ENCODE measurements at places on chromosomes 2 and 18.

DNA sequence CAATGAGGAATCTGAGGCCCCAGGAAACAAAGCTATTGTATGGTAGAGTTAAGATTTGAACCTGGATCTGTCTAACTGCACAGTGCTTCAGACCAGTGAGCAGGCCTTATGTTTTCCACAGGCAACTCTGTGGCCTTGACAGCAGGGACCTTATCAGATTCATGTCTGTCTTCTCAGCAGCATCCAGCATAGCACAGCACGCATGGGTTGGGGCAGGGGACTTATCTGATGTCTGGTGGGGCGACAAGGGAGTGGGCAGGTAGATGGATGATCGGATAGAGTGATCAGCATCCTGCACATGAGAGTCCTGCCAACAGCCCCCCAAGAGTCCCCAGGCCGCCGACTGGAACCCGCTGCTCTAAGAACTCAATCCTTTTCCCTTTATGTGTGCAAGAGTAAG lies 28.7 kb upstream of the KCNF1 start:
- no peaks in the 10 kb centered on the region for H3K27me3 ChIP-seq
- DNase-seq = peak; percentile 34
- H3K4me3 ChIP-seq = no peak overlapping the region
- peaks cover 31% of the 10 kb centered on the region for H3K4me1 ChIP-seq
- H3K36me3 ChIP-seq = no peaks in the 10 kb centered on the region

- no peaks in the 10 kb centered on the region for H3K36me3 ChIP-seq
- H3K27ac ChIP-seq = peak overlapping the region; percentile 21
- no peak overlapping the region for H3K4me3 ChIP-seq
- peak; percentile 38 for DNase-seq
- no peaks in the 10 kb centered on the region for H3K27me3 ChIP-seq
- peaks cover 5% of the 10 kb centered on the region for H3K4me1 ChIP-seq
These were observed 44.8 kb downstream of the RRM2 start for GRCh38 chr2:10167316-10167715.

- no peak overlapping the region for H3K27ac ChIP-seq
- no peak overlapping the region for H3K4me3 ChIP-seq
- H3K36me3 ChIP-seq = no peaks in the 10 kb centered on the region
These were observed 290.0 kb upstream of the CXCR4 start for GRCh38 chr2:136407952-136408318.

- no peak overlapping the region for H3K27ac ChIP-seq
- H3K36me3 ChIP-seq = no peaks in the 10 kb centered on the region
- no peaks in the 10 kb centered on the region for H3K4me1 ChIP-seq
- no peak for DNase-seq
- no peak overlapping the region for H3K4me3 ChIP-seq
- no peaks in the 10 kb centered on the region for H3K27me3 ChIP-seq
These were observed 143.8 kb downstream of the SH3BP4 start for GRCh38 chr2:235095569-235095968.

DNA sequence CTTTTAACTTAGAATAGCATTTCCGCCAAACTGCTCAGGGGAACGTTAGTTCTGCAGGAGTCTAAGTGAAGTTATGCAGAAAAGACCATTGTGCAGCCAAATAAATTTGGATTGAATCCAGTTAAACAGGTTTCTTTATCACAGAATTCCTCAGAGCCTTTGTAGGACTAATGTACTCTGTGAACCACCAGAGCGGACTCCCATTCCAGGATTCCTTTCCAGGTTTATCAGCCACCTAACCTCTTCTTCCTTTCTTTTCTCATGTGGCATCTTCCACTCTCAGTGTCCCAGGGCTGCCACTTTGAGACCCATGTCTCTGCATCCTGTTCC lies 350.4 kb downstream of the TSN start:
- no peak for DNase-seq
- peaks cover 4% of the 10 kb centered on the region for H3K4me1 ChIP-seq
- H3K27me3 ChIP-seq = no peaks in the 10 kb centered on the region

GRCh38 chr2:196142825-196143224 lies 28.6 kb downstream of the STK17B start:
- DNase-seq = no peak
- no peaks in the 10 kb centered on the region for H3K4me1 ChIP-seq
- no peak overlapping the region for H3K27ac ChIP-seq
- peaks cover 5% of the 10 kb centered on the region for H3K36me3 ChIP-seq
- H3K4me3 ChIP-seq = no peak overlapping the region

DNA sequence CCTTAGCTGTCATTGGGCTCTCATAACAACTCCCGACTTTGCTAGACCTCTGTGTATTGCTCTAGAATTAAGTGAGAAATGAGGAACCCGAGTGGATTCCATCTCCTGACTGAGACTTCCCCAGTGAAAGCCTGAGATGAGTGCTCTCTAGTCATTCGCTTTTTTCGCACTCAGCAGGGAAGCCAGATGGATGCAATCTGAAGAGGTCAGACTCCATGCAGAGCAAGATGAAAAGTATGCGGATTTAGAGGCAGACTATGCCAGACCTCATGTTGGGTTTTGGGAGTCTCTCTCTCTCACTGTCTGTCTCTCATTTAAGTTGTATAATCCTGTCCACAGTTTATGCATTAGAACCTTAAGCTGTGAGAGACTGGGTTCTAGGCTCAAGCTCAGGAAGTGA lies 88.6 kb downstream of the SLC5A7 start:
- H3K27me3 ChIP-seq = no peaks in the 10 kb centered on the region
- no peak overlapping the region for H3K4me3 ChIP-seq
- H3K36me3 ChIP-seq = no peaks in the 10 kb centered on the region
- no peak overlapping the region for H3K27ac ChIP-seq
- DNase-seq = peak; percentile 76

GRCh38 chr2:112698834-112699515 lies 21.8 kb upstream of the NT5DC4 start:
- no peaks in the 10 kb centered on the region for H3K4me1 ChIP-seq
- no peak for DNase-seq
- H3K27ac ChIP-seq = no peak overlapping the region
- no peaks in the 10 kb centered on the region for H3K36me3 ChIP-seq

DNA sequence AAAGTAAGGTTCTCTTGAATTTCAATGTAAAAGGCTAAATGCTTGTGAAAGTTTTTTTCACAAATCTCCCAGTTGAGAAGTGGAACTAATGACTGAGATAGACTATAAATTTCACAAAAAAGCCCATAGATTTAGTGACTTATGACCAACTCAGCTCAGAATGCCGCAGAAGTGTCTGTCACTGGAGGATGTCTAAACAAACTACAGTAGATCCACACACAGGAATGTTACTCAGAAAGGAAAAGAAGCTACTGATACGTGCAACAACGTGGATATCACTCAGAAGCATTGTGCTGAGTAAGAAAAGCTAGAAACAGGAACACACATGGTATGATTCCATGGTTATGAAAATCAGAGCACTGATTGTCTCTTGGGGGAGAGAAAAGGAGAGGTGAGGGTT lies 151.9 kb downstream of the DOCK10 start:
- no peak overlapping the region for H3K27ac ChIP-seq
- DNase-seq = no peak
- H3K4me3 ChIP-seq = no peak overlapping the region

DNA sequence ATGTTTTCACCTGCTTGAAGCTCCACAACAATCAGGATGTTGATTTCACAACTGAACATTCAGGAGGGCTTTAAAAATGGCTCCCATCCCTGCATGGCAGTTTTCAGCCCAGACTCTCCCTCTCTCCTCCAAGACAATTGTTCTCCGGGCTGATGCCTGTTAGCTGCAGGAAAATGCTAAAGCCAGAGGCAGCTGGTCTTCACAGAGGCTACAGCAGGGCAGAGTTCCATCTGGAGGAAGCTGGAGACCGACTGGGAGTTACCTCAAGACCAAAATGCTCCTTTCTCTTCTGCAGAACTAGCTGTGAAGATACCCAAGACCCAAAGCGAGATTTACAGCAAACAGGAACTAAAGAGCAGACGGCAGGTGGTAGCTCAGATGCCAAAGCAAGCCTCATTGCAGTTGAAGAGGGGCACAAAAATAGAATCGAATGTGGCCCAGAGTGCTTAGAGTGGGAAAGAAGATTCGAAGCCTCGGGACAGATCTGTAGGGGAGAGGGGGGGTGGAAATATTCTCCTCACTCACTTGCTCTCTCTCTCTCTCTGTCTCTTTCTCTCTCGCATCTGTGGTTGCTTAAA lies 423.6 kb downstream of the ZNF521 start:
- peaks cover 30% of the 10 kb centered on the region for H3K4me1 ChIP-seq
- H3K27ac ChIP-seq = peak overlapping the region; percentile 45
- H3K27me3 ChIP-seq = no peaks in the 10 kb centered on the region

DNA sequence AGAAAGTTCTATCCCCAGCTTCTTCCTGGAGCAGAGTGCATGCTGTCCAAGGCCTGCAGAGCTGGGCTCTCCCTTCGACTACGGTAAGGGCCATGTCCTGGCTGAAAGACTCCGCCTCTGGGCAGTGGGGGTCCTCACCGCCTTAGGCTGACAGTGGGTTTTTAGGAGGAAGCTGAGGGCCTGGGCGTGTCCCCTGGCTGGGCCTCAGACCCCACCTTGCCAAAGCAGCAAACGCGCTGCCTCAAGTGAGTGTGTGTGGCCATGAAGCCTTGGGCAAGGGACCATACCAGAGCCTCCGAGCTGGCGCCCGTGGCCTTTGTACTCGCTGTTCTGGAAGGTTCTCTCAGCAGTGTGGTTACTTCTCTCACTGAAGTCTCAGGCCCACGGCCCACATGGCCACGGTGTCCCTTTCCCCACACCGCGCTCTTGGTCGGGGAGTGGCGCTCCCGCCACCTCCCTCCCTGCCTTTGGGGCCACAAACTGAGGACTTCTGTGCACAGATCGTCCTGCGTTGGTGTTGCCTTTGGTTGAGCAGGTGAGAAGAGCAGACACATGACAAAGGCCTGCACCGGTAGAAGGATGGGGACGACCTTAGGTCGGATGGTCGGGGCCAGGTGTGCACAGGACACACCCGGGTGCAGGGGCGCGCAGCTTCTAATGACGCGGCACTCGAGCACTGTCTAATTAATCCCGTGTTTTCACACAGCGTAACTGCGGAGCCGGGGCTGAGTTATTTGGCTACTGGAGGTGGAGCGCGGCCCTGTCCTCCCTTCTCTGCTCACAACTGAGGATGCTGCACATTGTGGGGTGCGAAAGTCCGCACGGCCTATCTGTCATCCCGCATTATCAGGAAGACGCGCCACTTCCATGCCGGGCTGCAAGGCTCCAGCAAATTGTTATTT lies 121.6 kb downstream of the PTGR3 start:
- no peaks in the 10 kb centered on the region for H3K4me1 ChIP-seq
- no peaks in the 10 kb centered on the region for H3K27me3 ChIP-seq
- no peaks in the 10 kb centered on the region for H3K36me3 ChIP-seq
- no peak overlapping the region for H3K4me3 ChIP-seq

DNA sequence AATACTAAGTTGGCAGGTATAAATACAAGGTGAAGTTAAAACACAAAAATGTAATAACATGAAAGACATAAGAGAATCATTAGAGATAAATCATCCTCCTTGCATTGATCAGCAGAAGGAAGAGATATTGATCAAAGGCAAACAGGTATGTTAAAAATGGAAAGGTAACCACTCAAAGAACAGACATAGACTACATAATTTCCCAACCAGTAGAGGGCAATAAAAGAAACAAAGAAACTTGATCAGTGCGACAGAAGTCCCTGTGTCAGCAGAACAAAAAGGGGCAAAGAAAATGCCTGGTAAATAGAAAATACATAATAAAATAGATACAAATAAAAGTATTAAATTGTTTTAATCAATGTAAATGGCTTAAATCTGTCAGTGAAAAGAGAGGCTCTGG lies 53.6 kb downstream of the FAM228A start:
- no peak overlapping the region for H3K27ac ChIP-seq
- no peaks in the 10 kb centered on the region for H3K36me3 ChIP-seq
- peaks cover 26% of the 10 kb centered on the region for H3K27me3 ChIP-seq
- no peak overlapping the region for H3K4me3 ChIP-seq
- no peak for DNase-seq

DNA sequence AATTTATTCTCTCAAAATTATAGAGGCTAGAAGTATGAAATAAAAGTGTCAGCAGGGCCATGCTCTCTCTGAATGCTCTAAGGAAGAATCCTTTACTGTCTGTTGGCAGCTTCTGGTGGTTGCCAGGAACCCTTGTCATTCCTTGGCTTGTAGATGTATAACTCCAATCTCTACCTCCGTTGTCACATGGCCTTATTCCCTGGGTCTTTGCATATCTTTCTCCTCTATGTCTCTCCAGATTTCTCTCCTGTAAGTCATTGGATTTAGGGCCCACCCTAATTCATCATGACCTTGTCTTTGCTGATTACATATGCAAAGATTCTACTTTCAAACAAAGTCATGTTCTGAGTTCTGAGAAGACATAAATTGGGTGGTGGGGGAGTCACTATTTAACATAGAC lies 127.0 kb upstream of the CHST9 start:
- no peak overlapping the region for H3K27ac ChIP-seq
- H3K4me1 ChIP-seq = no peaks in the 10 kb centered on the region
- peaks cover 23% of the 10 kb centered on the region for H3K27me3 ChIP-seq

GRCh38 chr2:144578099-144578498 lies 58.2 kb upstream of the ZEB2 start:
- no peak for DNase-seq
- no peak overlapping the region for H3K27ac ChIP-seq
- peaks cover 9% of the 10 kb centered on the region for H3K27me3 ChIP-seq
- no peaks in the 10 kb centered on the region for H3K36me3 ChIP-seq

DNA sequence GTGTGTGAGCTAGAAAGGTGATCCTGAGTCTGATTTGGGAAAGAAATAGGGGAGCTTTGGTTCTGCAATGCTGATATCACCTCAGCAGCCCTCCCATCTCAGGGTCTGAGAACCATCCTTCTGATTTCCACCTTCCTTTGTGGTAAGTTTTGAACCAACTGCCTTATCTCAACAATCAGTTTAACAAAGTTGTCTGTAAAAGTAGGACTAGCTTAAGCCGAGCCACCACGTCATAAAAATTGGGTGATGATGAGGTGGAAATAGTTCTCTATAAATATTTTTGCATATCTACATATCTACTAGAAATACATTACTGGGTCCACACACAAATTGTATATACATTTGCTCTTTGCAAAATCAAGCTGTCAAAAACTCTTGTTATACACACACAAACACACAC lies 1.1 kb downstream of the SULT1C4 start:
- H3K27ac ChIP-seq = no peak overlapping the region
- H3K36me3 ChIP-seq = no peaks in the 10 kb centered on the region

GRCh38 chr2:8681786-8682692 lies at the start of gene ID2:
ID2 (plus strand) TSS chr2:8682056; CDS start chr2:8682166, 110 bp downstream.
- peaks cover 10% of the 10 kb centered on the region for H3K4me1 ChIP-seq
- no peaks in the 10 kb centered on the region for H3K36me3 ChIP-seq
- H3K27ac ChIP-seq = peak within 1 kb of the TSS; percentile 95

DNA sequence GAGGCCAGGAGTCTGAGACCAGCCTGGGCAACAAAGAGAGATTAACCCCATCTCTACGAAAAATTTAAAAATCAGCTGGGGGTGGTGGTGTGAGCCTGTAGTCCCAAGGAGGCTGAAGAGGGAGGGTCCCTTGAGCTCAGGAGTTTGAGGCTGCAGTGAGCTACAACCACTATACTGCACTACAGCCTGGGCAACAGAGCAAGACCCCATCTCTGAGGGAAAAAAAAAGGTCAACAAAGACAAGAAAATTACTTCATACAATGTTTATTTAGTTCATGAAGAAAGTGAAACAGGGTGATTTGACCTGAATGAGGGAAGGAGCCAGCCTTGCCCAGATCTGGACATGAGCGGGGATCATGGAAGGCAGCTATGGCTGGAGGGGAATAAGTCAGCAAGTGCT lies 59.1 kb downstream of the TMEM163 start:
- no peak overlapping the region for H3K27ac ChIP-seq
- no peak overlapping the region for H3K4me3 ChIP-seq
- DNase-seq = no peak
- no peaks in the 10 kb centered on the region for H3K4me1 ChIP-seq
- peaks cover 62% of the 10 kb centered on the region for H3K27me3 ChIP-seq
